ENCODE measurements at places on chromosomes 2 and 18. TPM values are rescaled to one million over a fixed set of nuclear protein-coding genes. Genes with fewer than 3 reads are reported as not detected.

DNA sequence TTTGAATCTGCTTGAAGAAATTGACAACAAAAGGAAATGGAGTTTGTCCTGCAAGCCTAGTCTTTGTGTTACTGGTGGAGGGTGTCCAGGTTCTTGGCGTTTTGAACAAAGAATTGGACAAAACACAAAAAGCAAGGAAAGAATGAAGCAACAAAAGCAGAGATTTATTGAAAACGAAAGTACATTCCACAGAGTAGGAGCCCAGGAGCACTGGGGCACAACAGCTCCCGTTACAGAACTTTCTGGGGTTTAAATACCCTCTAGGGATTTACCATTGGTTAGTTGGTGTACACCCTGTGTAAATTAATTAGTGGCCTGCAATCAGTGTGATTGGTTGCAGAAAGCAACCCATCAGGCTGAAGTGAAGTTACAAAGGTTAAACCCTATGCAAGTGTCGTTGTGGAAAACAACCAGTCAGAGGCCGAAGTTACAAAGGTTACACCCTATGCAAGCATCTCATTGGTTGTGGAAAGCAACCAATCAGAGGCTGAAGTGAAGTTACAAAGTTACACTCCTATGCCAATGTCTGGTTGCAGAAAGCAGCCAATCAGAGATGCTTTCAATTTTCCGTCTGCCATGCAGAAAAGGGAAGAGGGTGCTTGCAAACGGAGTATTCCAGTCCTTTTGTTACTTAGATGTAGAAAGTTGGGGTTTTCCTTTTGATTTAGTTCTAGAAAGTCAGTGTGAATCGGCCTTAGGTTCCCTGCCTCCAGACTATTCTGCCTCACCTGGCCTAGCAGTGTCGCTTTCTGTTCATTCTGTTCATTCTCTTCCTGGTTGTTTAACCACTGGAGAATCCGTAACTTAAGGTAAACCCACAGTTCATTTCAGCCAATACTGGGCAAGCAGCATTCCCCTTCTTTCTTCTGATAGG is 47.6 kb upstream of the PTH2R start:
- peaks cover 24% of the 10 kb centered on the region for H3K36me3 ChIP-seq
- H3K27me3 ChIP-seq = no peaks in the 10 kb centered on the region
- no peak for DNase-seq
- peaks cover 14% of the 10 kb centered on the region for H3K4me1 ChIP-seq
- H3K4me3 ChIP-seq = no peak overlapping the region
- H3K27ac ChIP-seq = no peak overlapping the region

- DNase-seq = no peak
- no peak overlapping the region for H3K27ac ChIP-seq
- H3K36me3 ChIP-seq = no peaks in the 10 kb centered on the region
- no peaks in the 10 kb centered on the region for H3K4me1 ChIP-seq
- no peak overlapping the region for H3K4me3 ChIP-seq
- no peaks in the 10 kb centered on the region for H3K27me3 ChIP-seq
Measured at GRCh38 chr2:210337159-210337558, 22.2 kb upstream of the MYL1 start.

GRCh38 chr2:85183479-85183878 is 50.3 kb downstream of the TCF7L1 start:
- peaks cover 11% of the 10 kb centered on the region for H3K36me3 ChIP-seq
- H3K27ac ChIP-seq = peak overlapping the region; percentile 12
- H3K4me1 ChIP-seq = peaks cover 56% of the 10 kb centered on the region
- H3K27me3 ChIP-seq = no peaks in the 10 kb centered on the region

The DSG1 gene
- not detected for total RNA-seq
